ENCODE measurements at places on chromosomes 3 and 15.

DNA sequence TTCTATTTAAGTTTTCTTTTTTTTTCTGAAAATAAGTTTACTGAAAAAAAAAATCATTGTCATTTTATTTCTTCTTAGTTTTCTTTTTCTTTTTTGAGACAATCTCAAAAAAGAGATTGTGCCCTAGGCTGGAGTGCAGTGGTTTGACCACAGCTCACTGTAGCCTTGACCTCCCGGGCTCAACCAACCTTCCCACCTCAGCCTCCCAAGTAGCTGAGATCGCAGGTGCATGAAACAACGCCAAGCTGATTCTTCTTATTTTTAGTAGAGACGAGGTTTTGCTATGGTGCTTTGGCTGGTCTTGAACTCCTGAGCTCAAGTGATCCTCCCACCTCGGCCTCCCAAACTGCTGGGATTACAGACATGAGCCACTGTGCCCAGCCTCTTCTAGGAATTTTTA, 65.7 kb upstream of the OSTN start:
- DNase-seq, result no peak

GRCh38 chr3:5994651-5995050, 807.1 kb downstream of the EDEM1 start:
- no peak for DNase-seq

GRCh38 chr15:59053482-59053881, 51.5 kb upstream of the CCNB2 start:
- no peak for DNase-seq

GRCh38 chr3:169923189-169923588, 11.8 kb downstream of the SAMD7 start:
- DNase-seq, result peak; percentile 46

- peak; percentile 33 for DNase-seq
Measured at GRCh38 chr3:48016301-48016973, at the start of gene MAP4. Gene MAP4 (minus strand): TSS chr3:48016416. CDS start chr3:47998860, 17,556 bp downstream.

DNA sequence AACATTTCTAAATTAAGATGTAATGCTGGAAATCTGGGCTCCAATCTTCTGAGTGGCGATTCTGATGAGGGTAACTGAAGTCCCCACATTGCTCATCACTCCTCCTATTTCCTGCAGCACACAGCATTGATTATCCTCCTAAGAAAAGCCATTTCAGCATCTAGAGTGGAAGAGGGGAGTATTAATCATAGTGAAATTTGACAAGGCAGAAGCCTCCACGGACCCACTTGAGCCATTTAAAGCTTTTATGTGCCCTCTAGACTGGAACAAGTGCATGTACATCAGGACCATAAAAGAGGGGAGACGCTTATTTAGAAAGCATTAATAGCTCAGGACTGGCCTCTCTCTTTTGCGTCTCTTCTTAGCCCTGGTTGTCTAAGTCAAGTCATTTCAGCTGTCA, 25.8 kb downstream of the AQP9 start:
- DNase-seq, result no peak

- no peak for DNase-seq
Measured at GRCh38 chr3:132225664-132226063, 91.5 kb upstream of the ACP3 start.

GRCh38 chr15:55334371-55334770, 15.3 kb downstream of the PIGB start:
- DNase-seq, result no peak

DNA sequence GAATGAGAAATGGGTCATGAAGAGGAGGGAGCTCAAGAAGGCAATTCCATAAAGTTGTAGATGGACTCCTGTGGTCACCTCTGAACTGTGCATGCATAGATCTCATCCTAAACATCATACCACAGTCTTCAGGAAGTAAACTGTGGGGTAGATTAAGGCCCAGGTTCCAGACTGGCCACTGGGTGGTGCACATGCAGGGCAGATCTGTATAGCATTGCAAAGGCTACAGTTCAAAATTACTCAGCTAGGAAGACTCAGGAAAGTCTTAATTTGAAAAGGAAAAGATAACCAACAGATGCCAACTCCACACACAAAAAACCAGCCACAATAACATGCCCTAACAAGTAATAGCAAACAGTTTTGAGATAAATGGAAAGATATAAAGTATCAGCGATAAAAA, 20.3 kb downstream of the KY start:
- DNase-seq, result peak; percentile 14

GRCh38 chr3:14900881-14901873, 46.2 kb upstream of the NR2C2 start:
- DNase-seq, result peak; percentile 27

- no peak for DNase-seq
Measured at GRCh38 chr3:6112546-6112945, 748.4 kb upstream of the GRM7 start.

DNA sequence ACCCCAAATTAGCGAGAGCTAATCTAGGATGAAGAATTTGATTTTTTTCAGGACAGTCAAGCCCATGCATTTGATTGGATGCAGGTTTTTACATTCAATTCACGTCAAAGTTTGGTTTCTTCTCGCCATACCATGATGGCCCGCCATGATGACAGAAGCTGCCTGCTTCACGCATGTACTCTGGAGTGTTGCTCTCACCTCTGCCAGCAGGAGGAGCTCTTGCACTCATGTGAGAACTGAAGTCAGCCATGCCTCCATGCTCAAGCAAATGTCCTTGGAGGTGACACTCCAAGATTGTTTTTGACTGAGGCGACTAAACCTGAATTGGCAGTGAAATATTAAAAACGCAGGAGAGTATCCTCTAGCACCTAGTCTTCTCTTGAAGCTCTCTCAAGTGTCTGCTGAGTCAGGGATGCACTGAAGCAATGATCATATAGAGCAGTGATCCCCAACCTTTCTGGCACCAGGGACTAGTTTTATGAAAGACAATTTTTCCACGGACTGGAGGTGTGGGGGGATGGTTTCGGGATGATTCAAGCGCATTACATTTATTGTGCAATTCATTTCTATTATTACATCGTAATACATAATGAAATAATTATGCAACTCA, 120.9 kb downstream of the SAMMSON start:
- peak; percentile 80 for DNase-seq

GRCh38 chr15:28921919-28922706, 36.3 kb downstream of the APBA2 start:
- no peak for DNase-seq

DNA sequence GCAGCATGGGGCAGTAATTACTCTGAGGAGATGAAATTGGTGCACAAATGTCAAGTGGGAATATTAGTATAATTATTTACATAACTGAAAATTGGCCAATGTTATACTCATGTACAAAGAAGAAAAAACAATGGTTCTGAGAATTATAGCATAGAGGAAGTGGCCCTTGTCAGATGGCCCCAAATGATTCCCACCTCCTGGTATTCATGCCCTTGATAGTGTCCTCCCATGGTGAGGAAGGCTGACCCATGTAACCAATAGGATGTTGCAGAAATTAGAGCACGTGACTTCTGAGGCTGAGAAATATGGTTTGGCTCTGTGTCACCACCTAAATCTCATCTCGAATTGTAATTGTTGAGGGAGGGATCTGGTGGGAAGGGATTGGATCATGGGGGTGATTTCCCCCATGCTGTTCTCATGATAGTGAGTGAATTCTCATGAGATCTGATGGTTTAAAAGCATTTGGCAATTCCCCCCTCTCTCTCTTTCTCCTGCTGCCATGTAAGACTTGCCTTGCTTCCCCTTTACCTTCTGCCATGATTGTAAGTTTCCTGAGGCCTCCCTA, 368.5 kb downstream of the SHQ1 start:
- DNase-seq, result no peak

DNA sequence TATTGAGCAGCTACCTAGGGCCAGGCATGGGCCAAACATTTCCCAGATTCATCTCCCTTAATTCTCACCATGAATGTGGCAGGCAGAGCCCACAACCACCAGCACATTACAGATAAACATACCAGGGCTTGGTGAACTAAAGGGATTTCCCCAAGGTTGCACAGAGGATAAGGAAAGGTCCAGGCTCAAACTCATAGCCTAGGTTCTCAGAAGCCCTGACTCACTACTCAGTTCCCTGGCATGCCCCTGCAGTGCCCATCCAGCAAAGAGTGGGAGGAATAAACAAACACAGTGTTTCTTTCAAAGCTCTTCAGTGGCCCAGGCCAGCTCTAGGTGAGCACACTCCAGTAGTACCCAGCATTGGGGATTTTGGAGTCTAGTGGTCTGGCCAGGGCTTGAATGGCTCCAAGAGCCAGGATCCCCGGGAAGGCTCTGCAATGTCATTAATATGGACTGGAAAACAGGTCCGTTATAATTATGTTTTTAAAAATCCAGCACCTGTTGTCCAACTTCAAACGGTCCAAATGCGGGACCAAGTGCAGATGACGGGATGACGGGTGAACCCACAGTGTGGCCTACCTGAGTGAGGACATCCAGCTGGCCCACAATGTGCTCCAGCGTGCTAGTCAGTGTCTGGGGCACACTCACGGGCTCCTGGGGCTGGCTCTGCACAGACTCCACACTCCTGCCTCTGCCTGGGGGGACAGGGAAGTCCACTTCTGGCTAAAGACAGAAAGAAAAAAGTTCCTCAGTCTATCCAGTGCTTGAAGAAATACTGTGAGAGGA, 39.8 kb upstream of the DUSP7 start:
- no peak for DNase-seq

DNA sequence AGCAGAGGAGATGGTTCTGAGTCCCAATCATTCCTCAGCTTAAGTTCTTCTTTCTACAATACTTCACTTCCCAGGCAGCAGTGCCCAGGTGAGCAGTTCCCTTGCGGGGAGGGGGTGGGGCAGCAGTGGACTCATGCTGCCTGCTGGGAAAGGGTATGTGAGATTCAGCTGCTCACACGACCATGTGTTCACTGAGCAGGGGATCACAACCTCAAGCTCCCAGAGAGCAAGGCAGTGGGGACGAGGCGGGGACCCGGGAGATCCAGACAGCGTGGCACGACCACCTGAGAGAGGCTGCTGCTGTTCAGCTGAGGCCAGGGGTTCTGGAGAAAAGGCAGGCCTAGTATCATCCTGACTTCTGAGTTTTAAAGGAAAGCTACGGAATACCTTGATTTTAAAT, 166.6 kb downstream of the XXYLT1 start:
- no peak for DNase-seq

GRCh38 chr15:70964058-70964457, 71.4 kb downstream of the LRRC49 start:
- no peak for DNase-seq

DNA sequence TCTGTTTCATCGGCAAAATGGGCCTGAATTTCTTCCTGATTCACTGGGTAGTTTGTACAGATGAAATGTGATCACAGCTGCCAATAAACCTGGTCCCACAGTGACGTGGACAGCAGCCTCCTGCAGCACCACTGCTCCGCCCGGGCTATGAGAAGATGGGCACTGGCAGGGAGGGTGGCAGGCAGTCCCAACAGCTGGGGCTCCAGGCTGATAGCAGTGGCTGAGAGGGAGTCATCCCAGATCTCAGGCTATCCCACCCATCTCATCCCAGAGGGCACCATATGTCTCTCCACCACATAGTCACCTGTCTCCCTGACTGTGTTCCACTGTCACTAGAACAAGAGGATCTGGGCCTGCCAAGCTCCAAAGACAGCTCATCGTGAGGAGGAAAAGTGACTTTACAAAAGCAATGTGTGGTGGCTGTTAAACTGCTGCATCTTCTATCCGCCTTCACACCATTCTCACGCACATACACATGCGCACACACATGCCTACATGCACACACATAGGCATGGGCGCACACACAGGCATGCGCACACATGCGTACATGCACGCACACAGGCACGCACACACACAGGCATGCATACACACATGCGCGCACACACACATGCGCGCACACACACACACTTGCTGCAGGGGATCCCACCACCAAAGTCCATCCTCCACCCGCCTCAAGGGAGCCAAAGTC, 46.2 kb downstream of the RGMA start:
- no peak for DNase-seq

GRCh38 chr15:90234096-90234988, at the start of gene GDPGP1:
Gene GDPGP1 (plus strand): TSS chr15:90234209. CDS start chr15:90240909, 6,700 bp downstream.
- DNase-seq, result peak; percentile 66

DNA sequence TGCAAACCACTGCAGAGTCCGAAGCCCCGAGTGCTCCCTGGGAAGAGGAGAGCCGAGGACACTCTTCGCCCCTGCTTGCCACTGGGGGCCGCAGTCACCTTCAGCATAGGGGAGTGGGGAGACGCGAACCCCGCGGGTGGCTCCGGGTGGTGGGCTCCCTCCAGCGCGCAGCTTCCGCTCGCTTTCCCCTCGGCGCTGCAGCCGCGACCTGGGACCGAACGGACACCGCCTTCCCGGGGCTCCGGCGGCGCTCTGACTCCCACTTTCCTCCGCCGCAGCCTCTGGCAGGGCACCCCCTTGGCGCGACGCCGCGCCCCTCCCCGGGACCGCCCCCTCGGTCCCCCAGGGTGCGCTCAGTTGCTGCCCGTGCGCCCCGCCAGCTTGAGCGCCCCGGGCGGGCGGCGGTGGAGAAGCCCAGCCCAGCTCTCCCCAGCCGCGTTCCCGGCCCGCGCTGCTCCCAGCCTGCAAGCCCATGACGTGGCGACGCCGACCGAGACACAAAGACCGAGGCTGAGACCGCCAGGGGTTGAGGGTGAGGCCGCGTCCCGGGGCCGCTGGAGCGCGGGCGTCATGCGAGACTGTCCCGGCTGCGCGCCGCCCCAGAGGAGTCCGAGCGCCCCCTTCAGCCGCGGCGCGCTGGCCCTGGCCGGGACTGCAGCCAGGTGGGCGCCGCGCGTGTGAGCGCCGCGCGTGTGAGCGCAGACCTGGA, at the start of gene MINAR1:
Gene MINAR1, plus strand, starts transcription at position 701 of the 709 bp plus-strand sequence. CDS start 23,812 bp downstream, outside the sequence.
- no peak for DNase-seq

DNA sequence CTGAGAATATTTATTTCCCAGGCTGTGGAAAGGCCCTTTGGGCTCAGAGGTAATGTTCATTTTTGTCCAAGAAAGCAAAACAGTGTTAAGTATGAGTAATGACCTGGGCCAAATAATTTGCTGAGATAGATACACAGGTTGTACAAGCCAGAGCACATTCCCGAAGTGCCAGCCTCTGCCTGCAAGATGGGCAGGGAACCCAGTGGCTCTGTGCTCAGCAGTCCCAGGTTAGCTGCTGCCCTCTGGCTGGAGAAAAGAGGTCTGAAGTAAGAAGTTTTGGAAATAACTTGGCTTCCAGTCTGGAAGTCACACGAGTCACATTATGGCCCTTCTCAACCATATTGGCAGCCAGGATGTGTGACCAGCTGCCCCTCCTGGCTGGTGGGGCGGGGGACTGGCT, 20.2 kb downstream of the MYZAP start:
- peak; percentile 80 for DNase-seq
